Activated CD4-positive, alpha-beta T cell treated with anti-CD3 and anti-CD28 coated beads, Interleukin-2, amount 10 ng/mL, durations not matched to agents 24 days and 14 days (primary cell): ENCODE measurements at places on chromosomes 16 and 17. TPM values are rescaled to one million over a fixed set of nuclear protein-coding genes. Genes with fewer than 3 reads are reported as not detected.

NPIPB4 gene
- total RNA-seq: 202 and 221 TPM in 2 replicates

GRCh38 chr16:87696726-87697125 is 69.1 kb downstream of the KLHDC4 start:
- no peak for DNase-seq
- H3K27ac ChIP-seq: no peak overlapping the region
- H3K27me3 ChIP-seq: no peaks in the 10 kb centered on the region
- peaks cover 11% of the 10 kb centered on the region for H3K4me1 ChIP-seq
- H3K36me3 ChIP-seq: peaks cover 11% of the 10 kb centered on the region
- no peak overlapping the region for H3K4me3 ChIP-seq

- no peak for DNase-seq
- no peaks in the 10 kb centered on the region for H3K36me3 ChIP-seq
- no peak overlapping the region for H3K4me3 ChIP-seq
- peaks cover 2% of the 10 kb centered on the region for H3K4me1 ChIP-seq
- H3K27me3 ChIP-seq: peaks cover 31% of the 10 kb centered on the region
Observed at GRCh38 chr17:54903375-54903774, 2.7 kb downstream of the TOM1L1 start.

DNA sequence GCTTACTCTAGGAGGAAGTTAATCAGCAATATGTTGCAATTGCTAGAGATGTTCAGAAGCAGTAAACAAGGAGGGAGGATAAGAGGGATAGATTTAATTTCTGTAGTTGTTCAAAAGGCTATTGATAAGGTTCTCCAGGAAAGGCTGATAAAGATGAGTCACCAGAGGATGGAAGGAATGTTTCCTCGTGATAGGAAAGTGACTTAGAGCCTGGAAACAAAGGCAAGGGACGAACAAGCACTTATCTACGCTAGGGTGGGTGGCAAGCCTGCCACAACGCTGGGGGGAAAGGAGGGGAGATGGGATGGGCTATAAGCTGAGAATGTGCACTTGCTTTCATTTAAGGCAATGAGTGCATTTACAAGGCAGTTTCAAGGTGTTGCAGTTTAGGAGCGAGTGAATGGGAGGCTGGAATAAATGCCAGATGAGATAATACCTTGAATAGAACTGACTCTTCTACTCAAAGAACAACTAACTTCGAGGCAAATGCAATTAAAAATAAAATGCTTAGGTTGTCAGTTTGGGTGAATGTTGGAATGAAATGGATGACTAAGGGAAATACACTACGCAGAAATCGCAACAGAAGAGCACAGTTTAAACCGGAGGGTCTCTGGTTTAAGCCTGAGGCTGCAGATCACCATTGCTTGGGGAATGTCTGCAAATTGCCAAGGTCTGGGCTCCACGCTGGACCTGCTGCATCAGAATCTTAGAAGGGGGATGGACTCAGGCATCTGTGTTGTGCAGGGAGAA is 76.0 kb upstream of the RBBP6 start:
- H3K27me3 ChIP-seq: peaks cover 7% of the 10 kb centered on the region
- H3K36me3 ChIP-seq: no peaks in the 10 kb centered on the region
- H3K4me3 ChIP-seq: no peak overlapping the region
- H3K4me1 ChIP-seq: no peaks in the 10 kb centered on the region
- DNase-seq: no peak

DNA sequence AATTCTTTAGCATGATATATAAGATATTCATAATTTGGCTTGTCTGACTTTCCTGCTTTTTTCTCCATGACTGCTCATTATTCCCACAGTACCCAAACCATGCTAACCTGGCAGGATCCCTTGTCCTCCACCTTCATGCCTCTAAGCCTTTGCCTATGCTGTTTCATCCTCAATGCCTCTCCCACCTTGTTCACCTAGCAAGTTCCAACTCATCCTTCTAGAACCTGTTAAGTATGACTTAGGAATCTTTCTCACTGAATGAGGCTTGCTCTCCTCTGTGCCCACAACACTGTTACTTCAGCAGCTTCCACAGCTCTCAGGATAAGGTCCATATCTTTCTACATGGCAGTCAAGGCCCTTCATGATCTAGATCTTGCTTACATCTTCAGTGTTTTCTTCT is 34.0 kb downstream of the CA10 start:
- H3K4me3 ChIP-seq: no peak overlapping the region
- no peaks in the 10 kb centered on the region for H3K27me3 ChIP-seq
- no peak overlapping the region for H3K27ac ChIP-seq
- no peak for DNase-seq
- no peaks in the 10 kb centered on the region for H3K4me1 ChIP-seq
